ENCODE measurements at places on chromosomes 3 and 15.

DNA sequence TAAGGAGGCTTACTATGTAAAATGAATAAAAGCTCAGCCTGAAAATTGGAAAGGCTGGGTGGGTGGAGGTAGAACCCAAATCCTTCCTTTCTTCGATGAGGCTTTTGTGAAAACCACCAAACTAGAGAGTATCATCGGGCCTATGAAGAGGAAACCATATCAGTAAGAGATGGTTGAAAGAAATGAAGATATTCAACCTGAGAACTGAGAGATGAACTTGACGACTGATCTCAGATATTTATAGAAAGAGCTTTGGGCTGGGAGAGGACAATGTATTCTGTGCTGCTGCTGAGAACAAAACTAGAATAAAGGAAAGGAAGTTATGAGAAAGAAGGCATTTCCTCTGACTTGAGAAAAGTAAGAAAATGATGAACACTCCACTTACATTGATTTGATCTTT, 236.6 kb downstream of the KCNH8 start:
- no peak for DNase-seq

- no peak for DNase-seq
Measured at GRCh38 chr3:31790193-31791089, 190.6 kb downstream of the OSBPL10 start.

DNA sequence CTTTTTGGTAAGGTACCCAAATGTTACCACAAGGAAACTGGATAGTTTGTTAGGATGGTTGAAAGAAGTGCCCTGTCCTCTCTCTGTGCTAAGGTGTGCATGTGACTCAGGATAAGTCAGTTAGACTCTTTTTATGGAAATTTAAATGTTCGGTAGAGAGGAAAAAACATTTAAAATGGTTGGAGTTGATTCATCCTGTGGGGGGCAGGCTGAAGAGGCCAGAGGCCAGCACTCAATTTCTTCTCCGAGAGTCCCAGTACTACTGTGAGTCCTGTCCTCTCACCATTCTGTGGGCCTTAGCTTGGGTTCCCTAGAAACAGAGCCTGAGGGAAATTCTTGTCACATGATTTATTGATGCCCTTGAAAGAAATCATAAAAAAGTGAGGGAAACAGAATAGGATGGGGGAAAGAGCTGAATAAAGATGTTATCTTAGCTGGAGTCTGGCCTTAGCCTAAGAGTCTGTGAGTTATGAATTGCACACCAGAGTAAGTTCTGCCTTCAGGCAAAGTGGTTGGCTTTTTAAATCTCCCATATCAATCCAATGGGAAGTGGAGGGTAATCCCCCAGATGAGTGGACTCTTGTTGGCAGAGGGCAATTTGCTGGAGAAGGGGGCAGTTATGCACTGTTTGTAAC, 106.5 kb upstream of the GALNT15 start:
- DNase-seq: no peak

- no peak for DNase-seq
Measured at GRCh38 chr3:38843898-38844297, 27.9 kb upstream of the SCN10A start.

DNA sequence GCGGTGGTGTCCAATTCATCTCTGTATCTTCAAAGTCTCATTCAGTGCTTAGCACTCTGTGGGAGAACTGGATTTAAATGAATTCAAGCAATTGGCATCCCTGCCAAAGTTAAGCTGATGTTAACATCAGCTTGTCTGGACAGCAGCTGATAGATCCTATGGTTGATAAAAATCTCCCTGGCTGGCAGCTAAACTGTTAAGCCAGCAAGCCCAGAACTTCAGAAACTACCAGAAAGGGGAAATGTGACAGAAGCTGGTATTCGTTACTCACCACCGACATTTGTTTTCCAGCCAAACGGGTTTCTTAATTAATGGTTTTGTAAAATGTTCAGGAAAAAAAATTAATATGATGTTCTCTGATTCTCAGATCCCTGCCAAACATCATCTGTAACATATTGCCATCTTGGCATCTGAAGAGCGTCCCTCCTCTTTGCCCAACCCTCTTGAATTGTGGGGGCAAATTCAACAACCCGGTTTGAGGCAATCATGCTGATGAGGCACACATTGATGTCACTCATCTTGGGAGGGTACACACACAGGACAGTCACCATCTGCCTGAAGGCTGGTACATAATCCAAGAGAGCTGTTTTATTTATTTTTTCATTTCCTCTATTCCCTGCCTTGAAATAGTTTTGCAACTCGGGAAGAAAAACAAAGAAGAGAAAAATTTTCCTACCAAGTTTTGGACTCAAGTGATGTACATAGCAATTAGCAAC, 76.3 kb upstream of the ABHD17C start:
- no peak for DNase-seq

DNA sequence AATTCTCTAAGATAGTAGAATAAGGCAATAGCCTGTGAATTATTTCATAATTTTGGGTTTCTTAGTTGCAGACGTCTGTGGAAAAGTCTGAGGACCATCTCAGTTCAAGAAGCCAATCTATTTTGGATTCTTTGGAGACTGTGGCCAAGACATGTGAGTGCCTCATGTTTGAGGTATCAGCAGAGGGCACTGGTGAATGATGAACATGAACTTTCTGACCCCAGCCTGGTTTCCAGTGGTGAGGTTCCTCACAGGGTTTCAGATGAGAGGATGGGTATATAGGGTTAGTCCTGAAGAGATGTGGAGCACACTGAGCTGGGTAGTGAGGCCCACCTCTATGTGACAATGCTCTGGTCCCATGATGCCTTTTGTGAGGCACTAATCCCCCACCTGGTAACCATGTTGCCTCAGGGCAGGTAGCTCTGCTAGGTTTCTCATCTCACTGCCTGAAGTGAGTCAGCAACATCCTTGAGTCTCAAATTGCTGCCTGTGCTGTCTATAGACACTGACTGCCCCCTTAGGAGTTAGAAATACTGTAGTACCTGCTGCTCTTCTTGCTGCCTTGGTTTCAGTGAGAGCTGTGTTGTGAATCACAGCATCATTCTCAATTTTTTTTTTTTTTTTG, 32.3 kb downstream of the C3orf62 start:
- DNase-seq: no peak

DNA sequence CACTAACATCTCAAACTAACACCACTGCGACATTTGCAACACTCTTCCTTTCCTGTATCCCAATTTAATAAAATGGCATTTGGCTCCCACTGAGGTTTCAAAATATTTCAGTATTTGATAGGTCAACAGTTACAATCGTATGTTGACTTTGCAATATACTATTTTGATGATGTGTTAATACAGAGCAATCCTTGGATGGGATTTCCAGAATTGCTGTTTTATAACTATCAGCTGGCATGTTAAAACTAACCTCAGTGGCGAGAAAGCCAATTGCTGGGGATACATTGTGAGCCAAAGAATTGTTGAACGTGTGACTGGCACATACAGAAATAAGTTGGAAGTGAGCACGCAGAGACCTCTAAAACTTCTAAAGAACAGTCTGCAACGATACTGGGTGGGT, 226.1 kb upstream of the LYSMD4 start:
- no peak for DNase-seq

DNA sequence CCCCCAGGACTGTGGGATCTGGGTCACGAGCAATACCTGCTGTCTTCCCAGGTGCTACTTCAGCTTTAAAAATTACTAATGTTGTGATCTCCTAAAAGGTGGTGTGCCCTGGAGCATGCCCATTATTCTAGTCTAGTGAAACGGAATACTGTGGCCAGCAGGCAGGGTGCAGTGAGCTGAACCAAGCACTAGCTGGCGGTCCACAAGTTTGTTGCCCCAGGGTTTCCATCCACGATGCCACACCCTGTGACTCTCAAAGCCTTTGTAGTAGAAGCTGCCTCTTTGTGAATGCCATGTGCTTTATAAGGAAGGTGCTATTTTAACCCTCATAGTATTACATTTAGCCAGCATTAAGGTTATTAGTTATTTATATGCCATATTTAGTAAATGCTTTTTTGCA, 49.1 kb downstream of the PXYLP1 start:
- no peak for DNase-seq

DNA sequence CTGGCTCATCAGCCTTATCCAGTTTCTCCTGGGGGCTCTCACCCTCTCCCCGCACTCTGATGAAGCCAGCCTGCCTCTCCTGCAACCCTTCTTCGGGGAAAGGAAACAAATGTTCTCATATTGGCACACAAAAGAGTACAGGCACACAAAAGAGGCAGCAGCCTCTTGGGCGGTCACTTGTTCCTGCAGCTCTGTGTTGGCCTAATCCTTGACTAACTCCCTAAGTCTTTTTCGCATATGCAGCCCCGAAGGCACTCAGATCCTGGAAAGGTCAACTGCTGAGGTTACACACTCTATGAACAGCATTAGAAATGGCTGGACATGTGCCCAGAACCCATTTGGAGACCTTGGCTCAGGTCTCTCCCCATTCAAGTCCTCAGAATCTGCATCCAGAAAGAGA, 7.4 kb upstream of the CAMP start:
- no peak for DNase-seq

DNA sequence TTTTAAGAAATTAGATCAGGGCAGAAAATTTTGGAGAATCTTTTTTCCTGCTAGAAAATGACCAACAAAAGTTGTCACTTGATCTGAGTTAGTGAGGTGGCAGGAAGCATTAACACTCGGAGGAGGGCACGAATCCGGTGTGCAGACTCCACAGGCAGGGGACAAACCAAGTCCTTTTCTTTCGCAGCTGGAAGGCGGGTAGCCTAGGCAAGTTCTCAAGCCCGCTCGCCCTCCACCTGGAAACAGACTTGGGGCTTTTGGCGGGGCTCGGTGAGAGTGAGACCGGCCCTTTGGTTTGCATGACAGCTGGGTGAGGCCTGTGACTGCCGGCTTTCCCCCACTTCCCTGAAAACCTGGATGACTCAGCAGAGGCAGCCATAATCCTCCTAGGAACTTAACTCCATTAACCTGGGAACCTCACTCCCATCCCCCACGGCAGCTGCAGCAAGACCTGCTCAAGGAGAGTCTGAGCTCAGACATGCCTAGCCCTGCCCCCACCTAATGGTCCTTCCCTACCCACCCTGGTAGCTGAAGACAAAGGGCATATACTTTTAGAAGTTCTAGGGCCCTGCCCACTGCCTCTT, 134.8 kb downstream of the MFSD1 start:
- DNase-seq: no peak

- no peak for DNase-seq
Measured at GRCh38 chr15:66899555-66900350, 165.6 kb upstream of the SMAD3 start.

DNA sequence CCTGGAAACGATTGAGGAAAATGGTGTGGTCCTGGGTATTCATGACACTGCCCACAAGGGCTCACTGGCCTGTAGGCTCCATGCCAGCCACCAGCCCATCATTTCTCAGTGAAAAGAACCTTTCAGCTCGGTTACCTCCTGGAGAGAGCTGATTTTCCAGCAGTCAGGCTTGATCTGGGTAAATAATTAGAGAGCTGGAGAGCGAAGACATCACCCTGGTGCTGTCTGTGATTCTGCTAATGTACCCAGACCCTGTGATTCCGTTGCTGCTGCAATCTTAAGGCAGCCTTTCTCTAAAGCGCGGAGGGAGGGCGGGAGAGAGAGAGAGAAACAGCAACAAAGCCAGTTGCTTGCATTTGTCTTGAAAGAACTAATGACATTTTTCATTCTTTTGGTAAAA, 221.9 kb upstream of the TOPAZ1 start:
- DNase-seq: no peak

- no peak for DNase-seq
Measured at GRCh38 chr3:23019596-23020300, 183.4 kb upstream of the UBE2E2 start.

DNA sequence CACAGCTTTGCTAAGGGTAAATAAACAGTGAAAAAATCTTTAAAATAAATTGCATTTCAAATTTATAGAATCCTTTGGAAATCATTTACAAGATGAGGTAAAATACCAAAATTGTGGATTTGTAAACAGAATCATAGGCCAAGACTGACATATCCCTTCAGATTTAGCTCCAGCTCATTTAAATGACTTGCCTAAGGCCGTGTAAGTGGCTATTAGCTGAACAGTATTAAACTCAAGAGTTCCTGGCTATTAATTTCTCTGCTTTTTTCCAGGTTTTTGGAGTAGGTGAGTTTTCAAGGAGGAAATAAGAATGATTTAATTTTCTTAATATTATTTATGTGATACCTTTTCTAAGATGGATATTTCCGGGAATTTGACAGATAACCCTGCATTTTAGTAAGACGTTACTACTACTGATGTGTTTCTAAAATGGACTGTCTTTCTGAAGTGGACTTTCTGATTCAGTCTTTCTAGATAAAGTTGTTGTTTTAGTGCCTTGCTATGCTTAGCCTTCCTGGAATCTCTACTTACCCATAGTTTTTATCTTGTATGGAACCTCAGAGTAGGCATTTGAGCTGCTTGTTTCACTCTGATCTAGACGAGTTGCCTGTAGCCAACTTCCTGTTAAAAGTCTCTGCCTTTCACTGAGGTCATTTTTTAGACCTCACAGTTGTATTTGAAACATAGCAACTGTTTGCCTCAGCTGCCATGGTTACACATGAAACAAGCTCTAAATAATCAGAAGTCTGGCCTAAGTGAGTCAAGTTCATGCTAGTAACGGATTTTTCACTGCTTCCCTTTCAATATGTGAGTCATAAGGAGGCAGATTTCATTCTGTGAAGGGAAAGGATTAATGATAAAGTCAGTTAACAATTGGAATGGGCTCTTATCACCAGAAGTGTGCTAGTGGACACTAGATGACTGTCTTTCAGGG, 127.0 kb downstream of the KLHL25 start:
- DNase-seq: peak; percentile 90

GRCh38 chr3:101809178-101810021, 30.4 kb downstream of the NXPE3 start:
- DNase-seq: peak; percentile 55

DNA sequence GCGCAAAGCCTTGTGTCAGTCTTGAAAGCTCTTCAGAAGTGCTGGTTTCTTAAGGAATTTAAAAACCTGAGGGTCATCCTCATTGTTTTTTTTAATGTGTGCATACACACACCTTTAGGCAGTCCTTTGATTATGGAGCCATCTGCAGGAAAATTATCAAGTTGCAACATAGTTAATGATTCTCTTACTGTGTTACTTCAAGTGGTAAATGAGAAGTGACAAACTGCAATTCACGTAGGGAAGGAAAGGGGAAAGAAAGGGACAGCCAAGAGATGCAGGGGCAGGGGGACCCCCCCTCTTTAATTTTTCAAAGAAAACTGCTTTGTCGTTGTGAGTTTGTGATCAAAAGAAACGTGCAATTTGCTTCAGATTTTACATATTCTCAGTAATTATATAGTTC, 162.4 kb upstream of the CGNL1 start:
- no peak for DNase-seq

- DNase-seq: no peak
Measured at GRCh38 chr15:95182091-95182490, 950.7 kb downstream of the MCTP2 start.
